ENCODE measurements at places on chromosomes 11 and 22. TPM values are rescaled to one million over a fixed set of nuclear protein-coding genes. Genes with fewer than 3 reads are reported as not detected.

Gene HBB
- total RNA-seq, result not detected

Gene SF1
- 89.6 TPM for total RNA-seq

Gene NXPE4
- not detected for total RNA-seq

Gene C11orf86
- total RNA-seq, result not detected

Gene BAIAP2L2
- 0.33 TPM for total RNA-seq

Gene MPEG1
- not detected for total RNA-seq

Gene CCDC87
- 0.17 TPM for total RNA-seq

Gene CSF2RB
- total RNA-seq, result 3.4 TPM

Gene CD6
- total RNA-seq, result not detected

Gene MMP11
- 8.2 TPM for total RNA-seq

Gene C11orf42
- total RNA-seq, result not detected

Gene ANAPC15
- total RNA-seq, result 19.7 TPM

Gene PGA5
- total RNA-seq, result not detected

Gene ETS1
- total RNA-seq, result 157 TPM

Gene FGF3
- total RNA-seq, result not detected

Gene GAL3ST3
- total RNA-seq, result 0.09 TPM

Gene NDUFV1
- total RNA-seq, result 130 TPM

Gene MYOD1
- total RNA-seq, result not detected

Gene SHANK3
- 17.3 TPM for total RNA-seq

Data from dermis lymphatic vessel endothelial cell (primary cell).